Epithelial cell of umbilical artery (primary cell): ENCODE measurements at places on chromosomes 11 and 22. TPM values are rescaled to one million over a fixed set of nuclear protein-coding genes. Genes with fewer than 3 reads are reported as not detected.

The OR52I2 gene
- total RNA-seq: not detected in 2 replicates

The RAB39A gene
- 0.15 TPM in 1 of 2 replicates, not detected in the other for total RNA-seq

The CNIH2 gene
- total RNA-seq: not detected in 2 replicates

The HEPN1 gene
- 0.46 TPM in 1 of 2 replicates, not detected in the other for total RNA-seq

The OR51A7 gene
- not detected in 2 replicates for total RNA-seq

The ZP1 gene
- not detected in 2 replicates for total RNA-seq

The RIBC2 gene
- 0.32 and 1.4 TPM in 2 replicates for total RNA-seq

The RFPL2 gene
- total RNA-seq: 0.32 TPM in 1 of 2 replicates, not detected in the other

The SLC22A6 gene
- total RNA-seq: not detected in 2 replicates

The DNAJB13 gene
- total RNA-seq: not detected in 2 replicates

The KCTD14 gene
- 0.32 and 0.91 TPM in 2 replicates for total RNA-seq
